ENCODE measurements at places on chromosomes 12 and 14.
A peak's percentile ranks its signal among the peaks of the same experiment; 100 is the strongest.

DNA sequence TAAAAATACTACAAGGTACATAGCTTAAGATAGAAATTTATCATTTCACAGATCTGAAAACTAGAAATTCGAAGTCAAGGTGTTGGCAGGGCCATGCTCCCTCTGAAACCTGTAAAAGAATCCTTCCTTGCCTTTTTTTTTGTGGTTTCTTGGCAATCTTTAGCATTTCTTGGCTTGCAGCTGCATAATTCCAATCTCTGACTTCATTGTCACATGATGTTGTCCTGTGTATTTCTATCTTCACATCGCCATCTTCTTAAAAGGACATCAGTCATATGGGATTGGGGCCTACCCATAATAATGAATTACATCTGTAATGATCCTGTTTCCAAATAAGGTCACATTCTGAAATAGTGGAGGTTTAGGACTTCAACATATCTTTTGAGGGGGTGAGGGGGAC lies 250.4 kb downstream of the TMTC2 start:
- no peak overlapping the region for H3K4me3 ChIP-seq
- no peaks in the 10 kb centered on the region for H3K27me3 ChIP-seq
- H3K4me1 ChIP-seq: no peaks in the 10 kb centered on the region

DNA sequence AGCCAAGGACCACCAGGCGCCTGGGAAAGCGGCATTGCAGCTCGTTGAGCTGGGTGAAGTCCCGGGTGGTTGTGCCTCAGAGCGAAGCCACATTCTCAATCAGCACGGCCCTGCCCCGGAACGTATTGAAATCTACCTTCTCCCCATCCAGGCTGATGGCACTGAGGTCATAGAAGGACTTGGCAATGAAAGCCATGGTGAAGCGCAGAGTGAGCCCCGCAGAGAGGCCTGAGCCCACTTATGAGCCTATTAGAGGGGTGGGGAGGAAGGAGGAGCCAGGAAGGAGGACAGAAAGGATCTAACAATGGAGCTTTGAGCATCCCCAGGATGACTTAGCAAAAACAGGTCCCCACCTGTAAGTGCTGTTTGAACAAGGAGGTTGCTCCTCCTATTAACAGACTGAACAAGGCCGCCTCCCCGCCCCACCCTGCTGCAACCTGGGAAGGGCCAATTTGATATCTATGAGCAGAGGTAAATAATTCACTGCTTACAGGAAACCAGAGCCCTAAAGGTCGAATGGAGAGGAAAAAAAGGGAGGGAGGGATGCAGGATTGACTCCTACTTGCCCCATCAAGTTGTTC lies at the start of gene GPX2:
Gene GPX2, minus strand, starts transcription at position 215 of the 581 bp plus-strand sequence. Its CDS starts 19 bp downstream, at position 196.
- no peak for DNase-seq
- peak within 1 kb of the TSS; percentile 11 for H3K27ac ChIP-seq
- peaks cover 29% of the 10 kb centered on the region for H3K4me1 ChIP-seq
- H3K27me3 ChIP-seq: no peaks in the 10 kb centered on the region
- H3K4me3 ChIP-seq: no peak within 1 kb of the TSS
- peaks cover 18% of the 10 kb centered on the region for H3K36me3 ChIP-seq

DNA sequence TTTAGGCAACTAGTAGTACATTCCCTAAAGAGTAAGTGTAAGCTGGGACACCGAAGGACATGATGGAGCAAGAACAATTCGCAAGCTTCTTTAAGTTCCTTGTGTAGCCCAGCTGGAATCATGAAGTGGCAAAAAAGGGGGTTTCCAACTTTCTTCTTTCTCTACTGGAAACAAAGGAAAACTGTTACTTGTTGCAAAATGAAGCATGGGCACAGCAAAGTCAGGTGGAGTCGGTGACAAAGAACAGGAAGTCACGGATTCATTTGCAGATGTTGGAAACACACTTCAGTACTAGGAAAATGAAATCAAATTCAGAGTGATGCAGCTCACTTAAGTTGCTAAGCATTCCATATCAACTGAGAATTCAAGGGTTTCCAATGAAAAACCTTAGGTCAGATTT lies 706.9 kb upstream of the STXBP6 start:
- no peak overlapping the region for H3K4me3 ChIP-seq
- no peak overlapping the region for H3K27ac ChIP-seq
- H3K27me3 ChIP-seq: no peaks in the 10 kb centered on the region
- no peaks in the 10 kb centered on the region for H3K4me1 ChIP-seq
- no peaks in the 10 kb centered on the region for H3K36me3 ChIP-seq
- no peak for DNase-seq

GRCh38 chr14:79661752-79662151 lies 549.6 kb downstream of the DIO2 start:
- no peaks in the 10 kb centered on the region for H3K4me1 ChIP-seq
- no peak overlapping the region for H3K4me3 ChIP-seq
- DNase-seq: no peak
- H3K36me3 ChIP-seq: no peaks in the 10 kb centered on the region
- H3K27ac ChIP-seq: no peak overlapping the region

DNA sequence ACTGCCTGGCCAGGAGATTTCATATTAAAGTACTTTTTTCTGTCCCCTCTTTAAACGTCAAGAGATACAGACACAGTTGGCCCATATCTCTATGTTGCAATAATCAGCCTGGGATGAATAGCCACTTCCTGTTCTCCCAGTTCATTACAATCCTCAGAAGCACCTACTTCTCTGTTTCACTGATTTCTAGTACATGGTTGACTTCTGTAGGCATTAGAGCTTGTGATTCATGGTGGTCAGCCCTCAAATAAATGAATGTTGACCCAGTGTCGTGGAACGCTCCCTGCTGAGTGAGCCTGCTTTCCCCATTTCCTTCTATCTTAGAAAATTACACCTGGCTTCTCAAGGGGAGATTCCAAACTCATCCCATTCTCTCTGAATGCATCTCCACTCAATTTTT lies 416.7 kb downstream of the PDZRN4 start:
- no peaks in the 10 kb centered on the region for H3K4me1 ChIP-seq
- no peak overlapping the region for H3K27ac ChIP-seq
- H3K27me3 ChIP-seq: no peaks in the 10 kb centered on the region

GRCh38 chr12:24664161-24664880 lies 284.6 kb downstream of the BCAT1 start:
- no peaks in the 10 kb centered on the region for H3K4me1 ChIP-seq
- DNase-seq: no peak
- H3K27ac ChIP-seq: no peak overlapping the region
- H3K27me3 ChIP-seq: peaks cover 5% of the 10 kb centered on the region
- H3K36me3 ChIP-seq: no peaks in the 10 kb centered on the region

GRCh38 chr12:116589581-116589980 lies 30.4 kb downstream of the MAP1LC3B2 start:
- peaks cover 20% of the 10 kb centered on the region for H3K4me1 ChIP-seq
- H3K4me3 ChIP-seq: no peak overlapping the region
- DNase-seq: no peak
- H3K27ac ChIP-seq: no peak overlapping the region
